NCI-H187 (cell line): ENCODE measurements at places on chromosomes 5 and 9.

DNA sequence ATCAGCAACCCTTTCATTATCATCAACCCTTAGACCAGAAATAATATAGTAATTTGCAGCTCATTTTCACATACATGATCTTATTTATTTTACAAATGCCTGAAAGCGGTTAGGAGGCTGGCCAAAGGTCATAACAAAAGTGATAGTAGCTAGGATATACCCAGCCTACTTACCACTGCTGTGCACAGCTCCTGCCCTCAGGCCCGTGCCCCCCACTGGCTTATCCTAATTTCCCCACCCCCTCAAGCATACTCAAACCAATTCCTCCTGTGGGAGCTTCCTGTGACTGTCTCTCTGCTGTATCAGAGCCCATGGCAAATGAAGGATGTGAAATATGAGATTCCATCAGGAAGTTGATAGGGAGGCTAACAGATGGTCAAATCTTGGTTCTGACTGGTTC lies 14.8 kb downstream of the FAM219A start:
- no peak for DNase-seq

- DNase-seq: no peak
Observed at GRCh38 chr5:65137631-65138030, 344.1 kb downstream of the ADAMTS6 start.

- DNase-seq: no peak
Observed at GRCh38 chr9:133151041-133151440, 12.7 kb downstream of the GBGT1 start.

DNA sequence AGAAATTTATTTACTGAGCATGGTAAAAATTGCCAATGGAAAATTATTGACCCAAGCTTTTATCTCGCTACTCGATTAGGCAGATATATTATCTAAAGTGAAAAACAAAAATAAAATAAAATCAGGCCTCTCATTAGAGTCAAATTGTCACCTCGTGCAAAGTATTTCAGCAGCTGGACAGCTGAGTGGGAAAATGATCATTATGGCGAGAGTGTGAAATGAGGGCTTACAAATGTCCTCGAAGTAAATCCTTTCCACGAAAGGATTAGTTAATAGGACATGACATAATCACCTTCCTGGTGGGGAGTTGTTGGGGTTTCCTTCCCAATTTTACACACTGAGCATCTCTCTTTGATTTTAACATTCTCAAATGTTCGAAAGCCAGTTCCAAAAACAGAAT lies 5.4 kb upstream of the DPYSL3 start:
- DNase-seq: no peak

- DNase-seq: no peak
Observed at GRCh38 chr5:66882606-66883227, 286.5 kb downstream of the MAST4 start.

GRCh38 chr5:5542654-5543053 lies 120.2 kb downstream of the ICE1 start:
- peak; percentile 7 for DNase-seq

- no peak for DNase-seq
Observed at GRCh38 chr5:176337913-176338312, 23.7 kb downstream of the KIAA1191 start.

- peak; percentile 36 for DNase-seq
Observed at GRCh38 chr5:149434162-149435014, 55.3 kb upstream of the IL17B start.
